NCI-H1417 (cell line): ENCODE measurements at places on chromosomes 1 and 21.
A peak's percentile ranks its signal among the peaks of the same experiment; 100 is the strongest.

- DNase-seq = no peak
Observed at GRCh38 chr1:35656148-35656862, 15.0 kb upstream of the PSMB2 start.

GRCh38 chr1:178885869-178886268, 15.0 kb upstream of the ANGPTL1 start:
- DNase-seq = no peak

DNA sequence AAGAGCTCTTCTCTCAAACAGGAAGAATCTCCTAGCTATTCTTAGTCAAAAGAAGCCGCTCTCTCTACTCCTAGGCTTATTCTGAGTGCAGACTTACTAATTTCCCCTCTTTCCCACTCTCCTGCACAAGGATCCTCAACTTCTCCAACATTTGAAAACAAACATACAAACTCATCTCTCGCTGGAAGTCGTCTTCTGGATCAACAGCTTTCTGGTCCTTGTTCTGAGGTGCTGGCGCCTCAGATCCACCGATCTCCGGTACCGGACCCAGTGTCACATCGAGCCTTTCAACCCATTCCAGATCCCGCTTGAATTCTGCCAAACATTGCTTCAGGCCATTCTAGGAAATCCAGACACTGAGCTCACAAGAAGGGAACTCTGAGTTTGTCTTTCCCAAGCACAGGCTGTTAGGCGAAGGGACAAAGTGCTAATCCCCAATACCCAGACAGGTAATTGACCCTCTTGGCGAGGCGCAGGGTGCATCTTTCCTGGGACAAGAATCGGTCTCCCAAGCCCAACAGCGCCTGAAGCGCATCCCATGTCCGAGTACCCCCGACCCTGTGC, 696 bp downstream of the EBNA1BP2 start:
- no peak for DNase-seq

DNA sequence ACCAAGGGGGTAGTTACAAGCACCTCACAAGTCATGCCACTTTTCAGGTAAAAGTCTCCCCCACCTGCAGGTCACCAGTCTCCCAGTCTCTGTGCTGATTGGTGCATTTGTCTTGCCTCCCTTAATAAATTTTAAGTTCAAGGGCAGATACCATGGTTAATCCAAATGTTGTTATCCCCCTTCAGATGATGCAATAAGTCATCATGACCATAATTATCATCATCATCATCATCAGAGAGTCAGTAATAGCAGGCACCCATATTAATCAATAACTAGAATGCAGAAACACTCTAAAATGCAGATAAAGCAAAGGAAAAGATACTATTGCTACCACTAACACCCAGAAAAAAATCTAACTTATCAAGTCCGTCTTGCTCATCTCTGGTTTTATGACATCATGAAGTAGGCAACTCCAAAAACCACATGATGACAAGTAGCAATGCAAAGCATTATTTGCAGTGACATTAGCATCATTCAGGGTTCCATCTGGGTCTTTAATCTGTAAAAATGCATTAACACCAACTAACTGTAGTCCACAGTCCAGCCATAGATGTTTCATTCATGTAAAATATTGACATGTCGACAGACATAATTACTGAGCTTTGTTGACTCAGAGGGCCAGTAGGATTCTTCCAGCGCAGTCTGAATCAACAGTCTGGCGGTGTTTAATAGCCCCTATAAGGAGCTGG, 492.0 kb upstream of the RUNX1 start:
- peak; percentile 87 for DNase-seq

DNA sequence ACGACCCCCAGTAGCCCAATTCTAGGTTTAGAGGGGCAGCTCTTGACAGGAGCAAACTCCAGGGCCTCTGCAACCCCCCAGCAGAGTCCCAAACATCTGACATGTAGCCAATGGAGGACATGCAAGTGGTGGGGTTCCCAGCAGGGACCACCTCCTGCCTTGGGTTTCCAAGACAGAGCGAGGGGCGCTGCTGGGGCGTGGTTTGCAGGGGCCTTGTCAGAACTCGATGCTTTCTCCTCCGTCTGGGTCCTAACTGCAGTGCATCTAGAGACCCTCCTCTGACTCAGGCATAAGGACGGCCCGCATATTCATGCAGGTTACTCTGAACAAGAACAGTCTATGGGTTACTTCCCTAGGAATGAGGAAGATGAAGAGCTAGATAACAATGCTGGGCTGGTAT, 17.2 kb downstream of the EPHX1 start:
- no peak for DNase-seq
